GM23338 (cell line): ENCODE measurements at places on chromosomes 7 and 10. TPM values are rescaled to one million over a fixed set of nuclear protein-coding genes. Genes with fewer than 3 reads are reported as not detected.

Gene WIPF3
- 10.0 and 11.4 TPM in 2 replicates for polyA plus RNA-seq

DNA sequence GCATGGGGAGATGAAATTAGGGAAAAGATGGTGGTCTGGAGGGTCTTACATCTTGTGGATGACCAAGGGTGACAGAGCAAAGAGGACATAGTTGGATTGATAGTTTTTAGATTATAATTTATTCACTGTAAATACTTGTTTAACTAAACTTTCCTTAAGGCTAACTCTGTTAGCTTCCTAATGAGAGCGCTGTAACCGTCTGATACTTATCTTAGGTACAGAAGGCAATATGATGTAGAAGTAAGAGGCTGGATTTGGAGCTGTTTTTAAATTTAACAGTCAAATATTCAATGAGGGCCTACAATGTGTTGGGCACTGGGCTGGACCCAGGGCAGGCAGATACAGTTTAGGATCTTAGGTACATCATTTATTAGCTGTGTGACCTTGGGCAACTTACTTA lies 36.0 kb downstream of the PRKAR2B start:
- no peaks in the 10 kb centered on the region for H3K27me3 ChIP-seq
- no peak for DNase-seq
- H3K27ac ChIP-seq: no peak overlapping the region; the same call in 1 of the 2 replicates
- H3K36me3 ChIP-seq: no peaks in the 10 kb centered on the region
- H3K4me3 ChIP-seq: no peak overlapping the region
- peaks cover 2% of the 10 kb centered on the region; the same call in 1 of the 2 replicates for H3K4me1 ChIP-seq

- H3K36me3 ChIP-seq: no peaks in the 10 kb centered on the region
- H3K27ac ChIP-seq: no peak overlapping the region
- no peak overlapping the region for H3K4me3 ChIP-seq
- H3K27me3 ChIP-seq: no peaks in the 10 kb centered on the region
- H3K4me1 ChIP-seq: no peaks in the 10 kb centered on the region
- no peak for DNase-seq
Observed at GRCh38 chr7:152699079-152699478, 23.1 kb upstream of the XRCC2 start.

GRCh38 chr10:128645486-128645885 lies 519.3 kb upstream of the MKI67 start:
- H3K4me1 ChIP-seq: no peaks in the 10 kb centered on the region
- H3K36me3 ChIP-seq: no peaks in the 10 kb centered on the region
- H3K4me3 ChIP-seq: no peak overlapping the region
- no peak for DNase-seq
- H3K27ac ChIP-seq: no peak overlapping the region
- H3K27me3 ChIP-seq: no peaks in the 10 kb centered on the region

DNA sequence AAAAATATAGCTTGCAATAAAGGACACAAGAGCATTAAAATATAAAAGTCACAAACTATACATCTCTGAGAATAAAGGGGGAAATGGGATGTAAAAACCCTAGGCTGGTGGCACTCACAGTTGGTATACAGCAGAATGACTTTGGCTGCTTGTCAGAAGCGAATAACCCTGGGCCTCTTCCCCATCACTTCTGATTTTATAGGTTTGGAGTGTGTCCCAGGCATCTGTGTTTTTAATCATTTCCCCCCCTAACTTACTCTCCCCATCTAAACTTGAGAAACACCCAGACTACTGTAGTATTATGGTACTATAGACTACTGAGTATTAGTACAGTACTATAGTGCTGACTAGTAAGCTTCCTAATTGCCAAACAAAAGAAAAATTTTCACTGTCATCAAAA lies 1.8 kb upstream of the RPA3 start:
- H3K4me1 ChIP-seq: no peaks in the 10 kb centered on the region
- H3K27ac ChIP-seq: no peak overlapping the region
- no peak overlapping the region for H3K4me3 ChIP-seq
- H3K27me3 ChIP-seq: no peaks in the 10 kb centered on the region
- DNase-seq: no peak
- no peaks in the 10 kb centered on the region for H3K36me3 ChIP-seq
